Fibroblast of lung (primary cell): ENCODE measurements at places on chromosomes 11 and 22.

- no peak for DNase-seq
These were observed 34.5 kb upstream of the TH start for GRCh38 chr11:2205981-2206690.

- DNase-seq: peak; percentile 58
These were observed 133.8 kb downstream of the ATXN10 start for GRCh38 chr22:45805413-45805812.

- DNase-seq: no peak
These were observed 35.2 kb downstream of the SHISAL1 start for GRCh38 chr22:44277386-44278135.

DNA sequence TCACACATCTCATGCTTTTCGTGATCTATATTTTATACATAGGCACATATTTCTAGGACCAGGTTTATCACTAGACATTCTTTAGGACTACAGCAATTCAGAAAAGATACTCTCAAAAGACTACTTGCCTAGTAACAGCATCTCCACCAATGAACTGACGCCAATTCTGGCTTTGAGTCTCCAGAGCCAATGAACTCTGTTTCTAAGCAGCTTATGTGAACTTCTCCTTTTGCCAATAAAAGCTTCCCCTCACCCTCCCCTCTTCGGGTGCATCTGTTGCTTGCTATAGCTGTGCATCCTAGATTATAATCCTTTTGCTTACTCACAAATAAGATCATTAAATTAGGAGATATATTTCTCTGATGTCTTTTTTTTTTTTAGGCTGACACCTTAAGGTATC is 11.4 kb upstream of the ANKK1 start:
- DNase-seq: peak; percentile 20

- DNase-seq: peak; percentile 71
These were observed 232.2 kb downstream of the GUCY1A2 start for GRCh38 chr11:106785913-106786650.

DNA sequence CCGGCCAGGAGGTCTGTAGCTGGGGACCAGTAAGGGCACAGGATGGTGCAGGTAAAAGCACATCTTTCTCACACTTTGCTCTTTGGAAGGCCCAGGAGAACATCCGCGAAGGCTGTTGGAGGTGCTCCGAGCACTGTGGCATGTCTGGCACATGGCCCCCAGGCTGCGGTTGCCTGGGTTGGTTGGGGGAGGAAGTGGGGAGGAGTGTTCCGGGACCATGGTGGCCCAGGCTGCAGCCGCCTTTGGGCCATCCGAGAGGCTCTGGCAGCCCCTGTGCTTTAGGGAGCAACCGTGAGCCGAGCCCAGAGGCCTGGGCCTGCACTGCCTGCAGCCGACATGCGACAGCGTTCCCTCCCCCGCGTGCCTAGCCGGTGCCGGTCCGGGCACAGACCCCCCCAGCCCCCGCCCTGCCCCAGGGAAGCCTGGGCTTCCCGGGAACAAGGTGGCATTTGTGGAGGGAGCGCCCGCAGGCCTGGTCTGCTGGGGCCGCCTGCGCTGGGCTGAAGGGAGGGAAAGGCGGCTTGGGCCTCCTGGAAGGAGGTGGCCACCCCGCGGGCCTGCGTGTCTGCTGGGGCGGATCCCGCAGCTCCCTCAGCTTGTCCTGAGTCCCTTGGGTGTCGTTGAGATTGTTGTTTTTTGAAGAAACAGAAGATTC is 57.9 kb downstream of the GRAMD4 start:
- no peak for DNase-seq
